ENCODE measurements at places on chromosomes 2 and 18. TPM values are rescaled to one million over a fixed set of nuclear protein-coding genes. Genes with fewer than 3 reads are reported as not detected.

The NEU2 gene
- not detected for total RNA-seq

The CDCA7 gene
- 41.0 TPM for total RNA-seq

The RAPGEF4 gene
- 0.18 TPM for total RNA-seq

The AKAIN1 gene
- total RNA-seq, result not detected

- no peaks in the 10 kb centered on the region for H3K27me3 ChIP-seq
- no peaks in the 10 kb centered on the region for H3K36me3 ChIP-seq
- no peak overlapping the region for H3K27ac ChIP-seq
- no peak for DNase-seq
Measured at GRCh38 chr2:39419282-39420223, 17.5 kb downstream of the MAP4K3 start.

GRCh38 chr2:52386433-52387030, 1354.6 kb upstream of the NRXN1 start:
- H3K4me1 ChIP-seq, result no peaks in the 10 kb centered on the region
- no peak for DNase-seq
- H3K27me3 ChIP-seq, result no peaks in the 10 kb centered on the region

GRCh38 chr2:104840156-104840555, 13.8 kb upstream of the POU3F3 start:
- no peak overlapping the region for H3K4me3 ChIP-seq
- H3K27me3 ChIP-seq, result peaks cover 9% of the 10 kb centered on the region
- H3K36me3 ChIP-seq, result no peaks in the 10 kb centered on the region
- H3K27ac ChIP-seq, result no peak overlapping the region
- H3K4me1 ChIP-seq, result no peaks in the 10 kb centered on the region

DNA sequence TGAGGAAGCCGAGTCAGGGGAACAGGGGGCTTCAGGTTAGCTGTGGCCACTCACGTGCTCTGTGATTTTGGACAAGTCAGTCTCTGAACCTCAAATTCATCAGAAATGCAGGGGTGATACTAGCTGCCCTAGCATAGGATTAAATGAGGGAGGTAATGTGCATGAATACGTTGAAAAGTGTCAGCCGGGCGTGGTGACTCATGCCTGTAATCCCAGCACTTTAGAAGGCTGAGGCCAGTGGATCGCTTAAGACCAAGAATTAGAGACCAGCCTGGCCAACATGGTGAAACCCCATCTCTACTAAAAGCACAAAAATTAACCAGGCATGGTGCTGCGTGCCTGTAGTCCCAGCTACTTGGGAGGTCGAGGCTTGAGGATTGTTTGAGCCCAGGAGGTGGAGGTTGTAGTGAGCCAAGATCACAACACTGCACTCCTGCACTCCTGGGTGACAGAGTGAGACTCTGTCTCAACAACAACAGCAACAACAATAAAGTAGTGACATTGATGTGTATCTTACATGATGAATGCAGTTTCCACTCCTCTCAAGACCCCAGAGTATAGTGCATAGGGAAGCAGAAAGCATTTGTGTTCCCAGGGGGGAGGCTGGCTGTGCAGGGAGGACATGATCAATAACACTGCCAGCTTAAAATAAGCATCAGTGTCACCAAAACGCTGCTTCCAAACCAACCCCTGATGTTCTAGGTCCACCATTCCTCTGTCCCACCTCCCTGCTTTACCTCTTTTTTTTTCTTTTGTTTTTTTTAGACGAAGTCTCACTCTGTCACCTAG, 68.8 kb downstream of the HNRNPLL start:
- DNase-seq, result no peak
- peaks cover 14% of the 10 kb centered on the region for H3K4me1 ChIP-seq
- no peaks in the 10 kb centered on the region for H3K36me3 ChIP-seq
- no peaks in the 10 kb centered on the region for H3K27me3 ChIP-seq
- H3K27ac ChIP-seq, result no peak overlapping the region
- H3K4me3 ChIP-seq, result no peak overlapping the region

- H3K36me3 ChIP-seq, result peaks cover 10% of the 10 kb centered on the region
- no peaks in the 10 kb centered on the region for H3K27me3 ChIP-seq
- 0 out of 2 replicates have a peak overlapping the region, but pooled peaks have one; percentile 39 for H3K4me3 ChIP-seq
- H3K27ac ChIP-seq, result no peak overlapping the region
- DNase-seq, result no peak
Measured at GRCh38 chr2:73776869-73777519, 2.9 kb downstream of the DUSP11 start.

- no peaks in the 10 kb centered on the region for H3K27me3 ChIP-seq
- no peaks in the 10 kb centered on the region for H3K36me3 ChIP-seq
- no peak overlapping the region for H3K4me3 ChIP-seq
- no peak for DNase-seq
- H3K4me1 ChIP-seq, result no peaks in the 10 kb centered on the region
Measured at GRCh38 chr2:221405521-221405920, 166.6 kb downstream of the EPHA4 start.

- H3K27me3 ChIP-seq, result no peaks in the 10 kb centered on the region
- no peaks in the 10 kb centered on the region for H3K36me3 ChIP-seq
- no peaks in the 10 kb centered on the region for H3K4me1 ChIP-seq
- no peak overlapping the region for H3K4me3 ChIP-seq
Measured at GRCh38 chr2:20108655-20109396, 57.4 kb upstream of the LAPTM4A start.

DNA sequence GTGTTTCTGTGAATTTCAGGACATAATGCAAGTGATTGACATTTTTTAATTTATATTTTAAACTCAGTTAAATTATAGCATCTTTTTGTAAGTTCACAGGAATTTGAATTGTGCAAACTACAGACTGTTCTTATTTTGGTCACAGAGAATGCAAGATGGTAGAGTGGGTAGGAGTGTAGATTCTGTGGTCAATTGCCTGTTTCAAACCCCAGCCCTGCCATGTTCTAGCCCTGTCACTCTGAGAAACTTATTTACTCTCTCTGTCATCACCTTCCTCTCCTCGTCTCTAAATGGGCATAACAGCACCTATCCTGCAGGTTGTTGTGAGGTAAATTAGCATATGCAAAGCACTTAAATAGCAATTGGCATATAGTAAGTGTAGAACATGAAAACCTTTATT, 879.8 kb downstream of the CPS1 start:
- no peaks in the 10 kb centered on the region for H3K36me3 ChIP-seq
- no peak for DNase-seq
- H3K4me3 ChIP-seq, result no peak overlapping the region
- H3K27me3 ChIP-seq, result no peaks in the 10 kb centered on the region
- no peak overlapping the region for H3K27ac ChIP-seq

- no peaks in the 10 kb centered on the region for H3K27me3 ChIP-seq
- H3K27ac ChIP-seq, result no peak overlapping the region
- H3K36me3 ChIP-seq, result no peaks in the 10 kb centered on the region
- H3K4me1 ChIP-seq, result no peaks in the 10 kb centered on the region
- H3K4me3 ChIP-seq, result no peak overlapping the region
- peak; percentile 35 for DNase-seq
Measured at GRCh38 chr2:8761529-8762164, 75.8 kb downstream of the KIDINS220 start.

DNA sequence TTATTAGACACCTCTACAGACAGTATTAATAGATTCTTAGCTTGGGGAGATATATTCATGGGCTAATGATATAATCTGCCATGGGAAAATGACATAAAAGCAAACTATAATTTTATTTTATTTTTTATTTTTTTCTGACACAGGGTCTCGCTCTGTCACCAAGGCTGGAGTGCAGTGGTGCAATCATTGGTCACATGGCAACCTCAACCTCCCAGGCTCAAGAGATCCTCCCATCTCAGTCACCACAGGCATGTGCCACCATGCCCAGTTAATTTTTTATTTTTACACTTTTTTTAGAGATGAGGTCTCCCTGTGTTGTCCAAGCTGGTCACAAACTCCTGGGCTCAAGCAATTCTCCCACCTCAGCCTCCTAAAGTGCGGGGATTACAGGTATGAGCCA, 39.3 kb downstream of the RTN4 start:
- H3K27ac ChIP-seq, result no peak overlapping the region
- H3K4me3 ChIP-seq, result no peak overlapping the region

- no peak for DNase-seq
- H3K27me3 ChIP-seq, result no peaks in the 10 kb centered on the region
- H3K4me3 ChIP-seq, result no peak overlapping the region
- peaks cover 9% of the 10 kb centered on the region for H3K4me1 ChIP-seq
Measured at GRCh38 chr2:85926931-85927661, 38.3 kb upstream of the ST3GAL5 start.

- peaks cover 33% of the 10 kb centered on the region for H3K4me1 ChIP-seq
- H3K27me3 ChIP-seq, result no peaks in the 10 kb centered on the region
- H3K27ac ChIP-seq, result no peak overlapping the region
- H3K36me3 ChIP-seq, result no peaks in the 10 kb centered on the region
Measured at GRCh38 chr18:79508565-79509535, 113.1 kb downstream of the NFATC1 start.

GRCh38 chr2:84830095-84830494, 50.8 kb downstream of the TRABD2A start:
- no peaks in the 10 kb centered on the region for H3K36me3 ChIP-seq
- peaks cover 8% of the 10 kb centered on the region for H3K27me3 ChIP-seq
- no peak overlapping the region for H3K4me3 ChIP-seq
- no peak for DNase-seq

DNA sequence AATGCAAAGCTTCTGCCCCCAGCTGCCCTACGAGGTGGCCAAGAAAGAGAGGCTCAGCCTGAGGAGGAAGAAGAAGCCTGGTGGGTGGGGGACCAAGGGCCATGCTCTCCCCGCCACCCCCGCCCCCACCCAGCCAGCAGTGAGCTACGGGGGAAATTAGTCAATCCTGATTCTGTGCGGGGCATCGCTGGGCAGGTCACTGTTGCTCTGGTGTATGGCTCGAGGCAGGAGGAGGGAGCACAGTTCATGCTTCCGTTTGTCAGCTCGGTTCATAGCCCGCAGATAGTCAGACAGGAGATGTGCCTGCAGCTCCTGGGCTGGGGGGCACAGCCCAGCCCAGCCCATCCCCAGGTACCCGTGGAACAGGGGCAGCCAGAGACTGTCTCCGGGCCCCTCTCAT, 17.1 kb downstream of the RAMP1 start:
- H3K27ac ChIP-seq, result no peak overlapping the region
- H3K36me3 ChIP-seq, result no peaks in the 10 kb centered on the region
- H3K4me1 ChIP-seq, result no peaks in the 10 kb centered on the region
- no peak overlapping the region for H3K4me3 ChIP-seq

- no peaks in the 10 kb centered on the region for H3K27me3 ChIP-seq
- DNase-seq, result no peak
- H3K4me3 ChIP-seq, result no peak overlapping the region
- H3K4me1 ChIP-seq, result peaks cover 16% of the 10 kb centered on the region
- H3K27ac ChIP-seq, result no peak overlapping the region
Measured at GRCh38 chr18:46573156-46573555, 83.9 kb downstream of the LOXHD1 start.

GRCh38 chr2:133768658-133769435, 200.6 kb upstream of the NCKAP5 start:
- H3K36me3 ChIP-seq, result no peaks in the 10 kb centered on the region
- no peak overlapping the region for H3K4me3 ChIP-seq
- H3K27me3 ChIP-seq, result no peaks in the 10 kb centered on the region

DNA sequence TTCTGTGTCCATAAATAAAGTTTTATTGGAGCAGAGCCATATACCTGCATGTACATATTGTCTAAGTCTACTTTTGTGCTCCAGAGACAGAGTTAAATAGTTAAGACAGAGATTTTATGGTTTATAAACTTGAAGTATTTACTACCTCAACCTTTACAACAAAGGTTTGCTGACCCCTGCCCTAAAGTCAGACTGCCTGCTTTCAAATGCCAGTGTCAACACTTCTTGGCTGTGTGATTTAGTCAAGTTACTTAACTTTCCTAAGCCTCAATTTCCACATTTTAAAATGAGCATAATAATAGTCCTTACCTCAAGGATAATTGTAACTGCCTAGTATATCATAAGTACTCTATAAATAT, 44.4 kb upstream of the ITPRID2 start:
- DNase-seq, result no peak
- H3K4me3 ChIP-seq, result no peak overlapping the region
- H3K27me3 ChIP-seq, result no peaks in the 10 kb centered on the region
- no peak overlapping the region for H3K27ac ChIP-seq
- H3K4me1 ChIP-seq, result no peaks in the 10 kb centered on the region
- H3K36me3 ChIP-seq, result no peaks in the 10 kb centered on the region

DNA sequence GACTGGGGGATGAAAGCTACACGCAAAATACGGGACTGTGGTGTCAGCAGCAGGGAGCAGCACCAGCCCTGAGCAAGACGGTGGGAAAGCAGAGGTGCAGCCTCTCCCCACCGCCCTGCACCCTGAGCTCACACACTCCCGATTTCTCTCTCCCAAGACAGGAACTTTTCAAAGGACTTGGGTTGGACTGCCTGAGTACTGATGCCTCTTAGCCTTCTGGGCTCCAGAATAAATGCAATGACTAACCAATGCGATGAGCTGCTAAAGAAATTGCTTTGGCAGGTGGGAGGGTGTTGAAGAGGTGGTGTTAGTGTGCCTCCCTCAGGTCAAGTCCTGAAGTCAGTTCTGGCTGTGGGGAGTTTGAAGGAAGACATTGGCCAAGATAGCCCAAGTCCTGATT, 9.6 kb downstream of the TRIM54 start:
- H3K36me3 ChIP-seq, result no peaks in the 10 kb centered on the region
- H3K4me3 ChIP-seq, result no peak overlapping the region
- H3K27ac ChIP-seq, result no peak overlapping the region
- no peaks in the 10 kb centered on the region for H3K4me1 ChIP-seq

DNA sequence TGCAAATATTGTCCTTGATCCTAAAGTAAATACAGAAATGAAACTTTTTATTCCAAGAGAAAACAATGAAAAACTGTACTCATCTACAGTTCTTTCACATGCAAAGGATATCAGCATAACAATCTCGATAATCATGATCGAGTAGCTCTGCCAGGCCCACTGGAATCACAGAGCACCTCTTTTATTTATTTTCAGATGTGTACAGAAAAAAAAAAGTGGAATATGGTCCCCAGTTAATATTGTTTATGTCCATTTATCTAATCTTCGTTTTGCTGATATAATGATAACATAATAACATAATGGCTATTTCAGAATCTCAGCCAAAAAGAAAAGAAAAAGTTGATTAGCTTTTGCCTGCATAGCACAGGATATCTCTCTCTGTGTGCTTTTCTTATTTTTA, 6.5 kb downstream of the ZNF385B start:
- H3K4me1 ChIP-seq, result no peaks in the 10 kb centered on the region
- H3K36me3 ChIP-seq, result no peaks in the 10 kb centered on the region
- no peak overlapping the region for H3K27ac ChIP-seq
- no peak overlapping the region for H3K4me3 ChIP-seq

DNA sequence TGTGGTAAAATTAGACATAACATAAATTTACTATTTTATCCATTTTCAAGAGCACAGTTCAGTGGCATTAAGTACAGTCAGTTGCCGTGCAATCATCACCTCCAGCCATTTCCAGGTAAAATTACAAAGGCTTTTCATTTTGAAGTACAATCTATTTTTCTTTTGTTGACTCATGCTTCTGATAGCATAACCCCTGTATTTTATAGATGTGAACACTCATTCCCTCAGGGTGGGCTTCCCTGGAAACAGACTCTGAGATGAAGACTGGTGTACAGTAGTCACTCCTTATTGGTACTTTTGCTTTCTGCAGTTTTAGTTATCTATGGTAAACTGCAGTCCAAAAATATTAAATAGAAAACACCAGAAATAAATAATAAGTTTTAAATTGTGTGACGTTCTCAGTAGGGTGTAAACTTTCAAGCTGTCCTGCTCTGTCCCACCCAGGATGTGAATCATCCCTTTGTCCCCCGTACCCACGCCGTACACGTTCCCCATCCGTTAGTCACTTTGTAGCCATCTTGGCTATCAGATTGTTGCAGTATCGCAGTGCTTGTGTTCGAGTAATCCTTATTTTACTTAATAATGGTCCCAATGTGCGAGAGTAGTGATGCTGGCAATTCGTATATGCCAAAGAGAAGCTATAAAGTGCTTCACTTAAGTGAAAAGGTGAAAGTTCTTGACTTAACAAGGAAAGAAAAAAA, 41.1 kb upstream of the NAB1 start:
- peaks cover 15% of the 10 kb centered on the region for H3K4me1 ChIP-seq
- no peak overlapping the region for H3K4me3 ChIP-seq
- H3K27me3 ChIP-seq, result no peaks in the 10 kb centered on the region
- H3K27ac ChIP-seq, result no peak overlapping the region
- H3K36me3 ChIP-seq, result no peaks in the 10 kb centered on the region
- no peak for DNase-seq

All from GM12878 (cell line).